ENCODE measurements at places on chromosomes 1 and 21.

DNA sequence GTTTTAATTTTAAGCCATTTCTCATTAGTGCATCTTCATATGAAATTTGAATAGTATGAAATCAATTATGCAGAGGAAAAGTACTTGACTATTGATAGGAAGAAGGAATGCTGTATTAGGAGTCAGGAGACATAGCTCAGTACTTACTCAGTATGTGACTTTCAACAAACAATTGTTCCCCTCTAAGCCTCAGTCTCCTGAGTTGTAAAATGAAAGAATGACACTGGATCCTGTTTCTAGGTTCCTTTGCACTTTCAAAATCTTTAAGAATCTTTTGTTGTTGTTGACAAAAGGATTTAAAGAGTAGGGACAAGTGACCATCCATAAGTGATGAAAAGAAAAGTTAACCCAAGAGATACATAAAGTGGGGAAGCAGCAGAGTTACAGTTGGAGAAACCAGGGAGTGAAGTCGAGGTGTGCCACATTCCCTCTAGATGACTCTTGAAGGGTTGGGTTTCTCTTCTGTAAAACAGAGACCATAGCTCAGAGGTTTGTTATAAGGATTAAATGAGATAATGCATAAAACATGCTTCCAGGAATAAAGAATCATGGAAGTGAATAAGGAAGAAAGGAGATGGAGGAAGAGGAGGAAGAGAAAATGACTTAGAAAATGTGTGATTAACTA is 105.7 kb upstream of the KCNJ15 start:
- DNase-seq: no peak

GRCh38 chr1:183417772-183418491 is at the start of gene NMNAT2:
TSS of gene NMNAT2 (minus strand) at chr1:183418380. CDS start at chr1:183418267, 113 bp downstream.
- no peak for DNase-seq

DNA sequence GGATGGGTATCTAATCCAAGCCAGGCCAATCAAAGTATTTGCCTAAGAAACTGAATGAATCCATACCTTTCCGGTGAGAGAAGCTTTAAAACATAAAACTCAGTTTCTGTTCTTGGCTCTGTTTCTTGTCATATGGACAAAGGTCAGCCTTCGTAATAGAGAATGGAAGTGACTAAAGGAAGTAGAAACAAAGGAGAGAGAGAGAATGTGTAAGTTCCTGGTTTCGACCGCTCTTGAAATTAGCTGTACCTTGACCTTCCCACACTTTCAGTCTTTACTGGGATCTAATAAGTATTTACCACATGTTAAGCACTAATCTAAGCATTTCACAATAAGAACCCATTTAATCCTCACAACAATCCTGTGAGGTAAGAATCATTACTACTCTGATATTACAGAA is 19.6 kb upstream of the CLCA4 start:
- DNase-seq: no peak

DNA sequence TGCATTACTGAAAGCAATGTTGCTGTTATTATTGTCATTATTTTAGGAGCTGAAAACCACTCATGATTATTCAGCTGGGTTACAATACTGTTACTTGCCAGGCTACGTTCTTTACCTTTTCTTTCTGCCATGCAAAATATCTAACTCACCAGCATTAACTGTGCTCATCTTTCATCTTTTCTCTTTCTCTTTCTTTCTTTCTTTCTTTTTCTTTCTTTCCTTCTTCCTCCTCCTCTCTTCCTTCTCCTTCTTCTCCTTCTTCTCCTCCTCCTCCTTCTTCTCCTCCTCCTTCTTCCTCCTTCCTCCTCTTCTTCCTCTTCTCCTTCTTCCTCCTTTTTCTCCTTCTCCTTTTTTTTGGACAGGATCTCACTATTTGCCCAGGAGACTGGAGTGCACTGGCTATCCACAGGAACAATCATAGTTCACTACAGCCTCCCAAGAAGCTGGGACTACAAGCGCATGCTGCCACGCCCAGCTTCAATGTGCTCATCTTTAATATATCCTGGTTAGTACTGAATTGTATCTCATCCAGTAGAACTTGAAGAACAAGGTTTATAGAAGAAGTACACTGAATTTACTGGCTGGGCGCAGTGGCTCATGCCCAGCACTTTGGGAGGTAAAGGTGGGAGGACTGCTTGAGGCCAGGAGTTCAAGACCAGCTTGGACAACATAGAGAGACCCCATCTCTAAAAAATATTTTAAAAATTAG is 6.9 kb upstream of the ZMYM4 start:
- no peak for DNase-seq

DNA sequence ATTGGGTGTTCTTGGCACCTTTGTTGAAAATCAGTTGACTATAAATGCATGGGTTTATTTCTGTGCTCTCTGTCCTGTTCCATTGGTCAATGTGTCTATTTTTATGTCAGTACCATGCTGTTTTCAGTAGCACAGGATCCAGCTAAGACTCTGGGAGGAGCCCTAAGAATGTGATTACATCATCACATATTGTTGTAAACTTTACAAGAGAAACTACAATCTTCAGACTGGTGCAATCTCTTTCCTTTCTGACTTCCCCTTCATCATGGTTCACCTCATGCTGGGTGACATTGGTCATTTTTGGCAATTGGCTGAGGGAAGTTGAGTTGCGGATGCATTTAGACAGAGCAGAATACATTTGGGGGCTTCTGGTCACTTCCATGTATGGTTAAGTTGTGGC is 88.4 kb downstream of the C21orf91 start:
- no peak for DNase-seq

DNA sequence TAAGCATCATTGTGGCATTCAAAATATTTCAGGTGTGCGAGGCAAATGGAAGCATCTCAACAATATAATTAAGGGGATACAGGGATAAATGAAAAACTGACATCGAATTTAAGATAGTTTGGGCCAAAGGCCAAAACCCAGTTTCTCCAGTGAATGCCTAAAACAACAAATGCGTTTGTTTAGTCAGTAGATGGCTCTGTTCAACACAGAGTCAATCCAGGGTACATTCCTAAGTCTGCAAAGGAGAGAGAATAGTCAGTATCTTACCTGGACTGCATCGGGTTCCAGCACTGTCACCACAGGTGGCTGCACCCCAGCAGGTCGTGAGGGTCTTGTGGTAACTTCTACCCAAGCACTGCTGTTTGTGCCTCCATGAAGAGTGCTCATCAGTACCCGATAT is 321.1 kb downstream of the KCTD3 start:
- DNase-seq: no peak

DNA sequence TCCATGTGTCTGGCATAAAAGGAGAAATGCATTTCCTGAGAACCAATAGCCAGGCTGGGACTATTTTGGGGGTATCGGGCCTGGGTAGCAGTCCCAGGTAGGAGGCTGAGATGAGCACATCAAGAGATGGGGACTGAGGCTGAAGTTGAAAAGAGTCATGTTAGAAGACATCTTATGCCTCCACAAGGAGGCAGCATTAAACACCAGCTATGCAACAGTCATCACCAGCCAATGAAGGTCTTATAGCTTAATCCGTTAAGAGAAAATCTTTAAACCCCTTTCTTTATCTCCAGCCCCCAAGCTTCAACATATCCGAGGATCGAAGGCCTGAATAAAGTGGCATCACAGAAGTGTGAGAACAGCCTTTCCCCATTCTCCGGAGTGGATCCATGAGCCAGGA is 640.7 kb upstream of the PTBP2 start:
- peak; percentile 5 for DNase-seq

- no peak for DNase-seq
These were observed 62.2 kb upstream of the PTCH2 start for GRCh38 chr1:44905276-44905675.

- no peak for DNase-seq
These were observed 9.1 kb upstream of the TAGLN2 start for GRCh38 chr1:159934136-159935039.

DNA sequence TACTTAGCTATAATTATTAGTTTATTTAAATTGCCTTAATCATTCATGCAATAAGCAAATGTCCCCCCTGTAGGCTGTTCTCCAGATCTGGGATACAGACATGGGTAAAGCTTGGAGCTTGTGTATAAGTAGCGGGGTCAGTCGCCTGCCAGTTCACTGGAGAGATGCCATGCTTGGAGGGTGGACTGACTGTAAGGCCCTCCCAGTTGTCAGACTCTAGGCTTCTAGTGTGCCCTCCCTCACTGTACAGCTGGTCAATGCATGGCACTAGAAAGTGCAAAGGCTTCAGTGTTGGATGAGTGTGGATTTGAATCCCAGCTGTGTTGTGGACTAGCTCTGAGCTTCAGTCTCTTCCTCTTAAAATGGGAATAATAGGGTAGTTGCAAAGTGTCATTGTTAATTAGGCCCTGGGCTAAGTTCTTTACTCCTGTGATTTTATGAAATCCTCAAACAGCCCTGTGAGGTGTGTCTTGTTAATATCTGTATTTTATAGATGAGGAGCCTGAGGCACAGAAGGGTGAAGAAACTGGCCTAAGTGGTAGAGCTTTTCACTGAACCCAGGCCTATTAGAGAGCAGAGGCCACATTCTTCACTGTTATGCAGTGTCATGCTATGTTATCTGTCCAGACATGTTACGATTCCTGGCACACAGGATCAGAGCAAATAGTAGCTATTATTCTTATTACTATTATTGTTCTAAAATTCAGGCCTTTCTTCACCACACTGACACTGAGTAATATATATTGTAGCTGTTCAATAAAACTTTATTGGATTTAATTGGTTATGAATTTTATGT is 85.9 kb downstream of the ROR1 start:
- no peak for DNase-seq

DNA sequence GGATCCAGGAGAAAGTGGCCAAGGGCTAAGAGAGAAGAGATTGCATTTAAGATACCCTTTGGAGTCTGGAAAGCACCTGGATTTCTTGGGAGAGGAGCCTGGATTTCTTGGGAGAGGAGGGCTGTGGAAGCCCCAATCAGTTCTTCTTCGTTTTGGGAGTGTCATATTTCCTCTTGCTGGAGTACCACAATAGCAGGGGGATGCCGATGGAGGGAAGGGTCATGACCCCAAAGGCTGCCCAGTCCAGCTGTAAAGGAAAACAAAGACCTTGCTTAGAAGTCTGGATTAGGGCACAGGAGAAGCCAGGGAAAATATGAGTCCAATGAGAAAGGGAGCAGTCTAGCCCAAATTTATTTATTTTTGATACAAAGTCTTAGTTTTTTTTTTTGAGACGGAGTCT is 11.3 kb downstream of the SSR2 start:
- DNase-seq: no peak

DNA sequence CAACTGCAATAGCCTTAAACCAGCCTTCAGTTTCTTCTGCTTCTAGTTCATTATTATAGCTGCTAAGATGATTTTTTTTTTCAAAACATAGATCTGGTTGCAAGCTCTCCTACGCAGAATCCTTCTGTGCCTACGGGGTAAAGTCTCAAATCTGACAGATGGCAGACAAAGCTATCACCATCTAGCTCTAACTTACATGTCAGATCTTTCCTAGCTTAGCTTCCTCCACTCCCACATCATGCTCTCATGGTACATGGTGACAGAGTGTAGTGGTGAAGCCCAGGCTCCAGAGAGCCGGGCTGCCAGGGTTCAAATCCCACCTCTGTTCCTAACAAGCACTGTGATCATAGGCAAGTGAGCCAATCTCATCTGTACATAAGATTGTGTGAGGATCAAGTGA is 24.2 kb upstream of the GUCA2B start:
- no peak for DNase-seq

- DNase-seq: no peak
These were observed 398 bp downstream of the PTPRU start for GRCh38 chr1:29236712-29237128.

- no peak for DNase-seq
These were observed 94.4 kb downstream of the MIS18A start for GRCh38 chr21:32184485-32184884.

DNA sequence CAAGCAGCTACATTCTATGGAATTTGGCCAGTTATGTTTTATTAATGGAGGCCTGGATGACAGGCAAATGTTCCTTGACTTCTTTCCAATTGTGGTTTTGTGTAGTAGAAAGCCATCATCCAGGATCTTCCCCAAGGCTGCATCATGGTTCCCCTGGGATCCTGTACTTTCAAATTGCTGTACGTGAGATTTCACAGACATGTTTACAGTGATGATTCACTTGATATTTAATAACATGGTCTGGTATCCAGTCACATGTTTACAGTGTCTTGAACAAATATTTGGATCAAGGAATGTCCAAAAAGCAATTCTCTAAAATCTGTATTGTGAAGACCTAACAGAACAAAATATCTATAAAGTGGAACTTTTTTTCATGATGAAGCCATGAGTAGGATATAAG is 68.3 kb upstream of the ST6GALNAC3 start:
- no peak for DNase-seq

DNA sequence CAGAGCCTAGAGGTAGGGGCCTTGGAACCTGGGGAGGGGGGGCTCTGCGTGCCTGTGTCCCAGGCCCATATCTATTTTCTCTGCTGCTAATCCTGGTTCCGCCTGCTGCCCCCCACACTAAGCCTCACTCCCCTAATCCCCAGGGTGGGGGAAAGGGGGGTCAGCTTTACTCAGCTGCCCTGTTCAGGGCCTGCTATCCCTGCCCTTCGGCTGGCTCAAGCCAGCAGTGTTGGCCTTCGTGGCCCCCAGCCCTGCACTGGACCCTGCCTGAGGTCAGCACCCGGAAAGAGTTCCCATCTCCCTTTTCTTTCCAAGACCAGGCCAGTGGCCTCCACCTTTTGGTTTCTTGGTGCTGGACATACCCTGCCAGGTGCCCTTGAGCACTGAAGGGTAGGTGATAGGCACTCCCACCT is 8.4 kb downstream of the ZBTB7B start:
- no peak for DNase-seq

DNA sequence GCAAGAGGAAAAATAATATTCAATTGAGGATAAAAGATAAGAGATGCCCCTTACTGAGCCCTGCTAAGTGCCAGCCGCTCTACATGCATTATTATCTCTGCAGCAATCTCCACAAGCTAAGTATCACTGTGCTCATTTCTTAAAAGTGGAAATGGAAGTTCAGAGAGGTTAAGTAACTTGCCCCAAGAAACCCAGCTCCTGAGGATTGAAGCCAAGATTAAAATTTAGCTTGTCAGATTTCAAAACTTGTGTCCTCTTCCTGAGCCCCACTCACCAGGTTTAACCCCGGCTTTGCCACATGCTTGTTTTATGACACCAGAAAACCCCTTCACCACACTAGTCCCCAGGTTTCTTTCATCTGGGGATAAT is 11.2 kb upstream of the PAX7 start:
- no peak for DNase-seq

DNA sequence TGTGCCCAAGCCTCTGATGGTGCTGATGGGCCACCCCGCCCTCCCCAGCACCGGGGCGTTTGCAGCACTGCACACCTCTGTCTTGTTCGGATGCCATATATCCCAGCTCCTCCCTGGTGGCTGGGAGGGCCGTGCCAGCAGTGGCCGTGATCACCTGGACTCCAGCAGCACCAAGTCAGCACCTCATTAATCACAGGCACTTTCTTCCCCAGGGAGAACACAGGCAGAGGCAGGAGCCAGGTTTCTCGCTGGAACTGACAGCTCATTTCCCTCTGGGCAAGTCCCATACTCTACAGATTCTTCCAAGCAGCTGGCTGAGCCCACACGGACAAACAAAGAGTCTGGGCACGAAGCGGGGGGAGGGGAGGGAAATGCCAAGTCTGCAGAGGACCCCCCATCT is 141.7 kb upstream of the EDN2 start:
- DNase-seq: no peak

DNA sequence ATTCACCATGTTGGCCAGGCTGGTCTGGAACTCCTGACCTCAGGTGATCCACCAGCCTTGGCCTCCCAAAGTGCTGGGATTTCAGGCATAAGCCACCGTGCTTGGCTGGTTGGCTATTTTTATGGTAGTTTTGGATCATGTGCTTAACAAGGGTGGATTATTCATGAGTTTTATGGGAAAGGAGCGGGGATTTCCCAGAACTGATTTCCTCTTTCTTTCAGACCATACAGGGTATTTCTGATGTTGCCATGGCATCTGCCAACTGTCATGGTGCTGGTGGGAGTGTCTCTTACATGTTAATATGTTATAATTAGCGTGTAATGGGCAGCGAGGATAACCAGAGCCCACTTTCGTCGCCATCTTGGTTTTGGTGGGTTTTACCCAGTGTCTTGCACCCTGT is 3.2 kb downstream of the TRPM2 start:
- no peak for DNase-seq

Data from OCI-LY7 (cell line).